ENCODE measurements at places on chromosomes 13 and 19.
A peak's percentile ranks its signal among the peaks of the same experiment; 100 is the strongest.

GRCh38 chr19:22814124-22814523 lies 18.0 kb upstream of the ZNF723 start:
- DNase-seq, result no peak

DNA sequence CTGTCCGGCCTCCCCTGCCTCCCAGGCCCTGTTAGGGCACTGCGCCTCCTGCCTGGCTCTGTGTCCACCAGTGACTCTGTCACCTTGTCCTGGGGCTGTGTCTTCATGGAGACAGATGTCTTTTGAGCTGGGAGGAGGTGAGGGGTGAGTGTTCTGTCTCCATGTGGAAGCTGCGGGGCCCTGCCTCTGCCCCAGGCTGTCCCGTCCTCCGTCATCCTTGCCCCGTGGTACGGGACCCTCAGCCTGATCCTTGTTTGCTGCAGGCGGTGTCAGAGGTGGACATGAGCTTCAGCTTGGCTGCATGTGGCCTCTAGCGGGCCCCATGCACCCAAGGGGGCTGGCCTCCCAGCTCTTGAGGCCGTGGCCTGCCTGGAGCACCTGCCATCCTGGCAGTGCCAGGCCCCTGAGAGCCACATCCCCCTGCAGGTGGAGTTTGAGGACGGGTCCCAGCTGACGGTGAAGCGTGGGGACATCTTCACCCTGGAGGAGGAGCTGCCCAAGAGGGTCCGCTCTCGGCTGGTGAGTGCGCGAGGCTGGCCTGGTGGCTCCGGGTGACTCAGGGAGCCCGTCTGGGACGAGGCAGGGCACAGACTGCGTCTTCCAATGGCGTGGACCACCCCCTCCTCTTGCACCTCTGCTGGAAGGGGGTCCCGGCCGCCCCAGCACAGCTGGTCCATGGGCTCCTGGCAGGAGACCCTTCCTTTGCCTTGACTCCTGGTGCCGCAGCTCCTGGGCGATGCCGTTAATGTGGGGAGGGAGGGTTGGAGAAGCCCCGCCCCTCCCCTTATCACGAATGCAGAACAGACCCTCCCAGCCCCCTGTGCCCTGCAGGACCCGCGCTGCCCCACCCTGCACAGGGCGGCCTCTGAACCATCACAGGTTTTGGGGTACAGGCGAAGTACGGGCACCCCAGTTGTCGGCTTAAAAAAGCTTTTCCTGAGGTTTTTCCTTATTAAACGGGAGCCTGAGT lies 181.3 kb downstream of the KDM4B start:
- peak; percentile 49 for DNase-seq

GRCh38 chr19:15549581-15549980 lies 41.3 kb downstream of the CYP4F22 start:
- no peak for DNase-seq

GRCh38 chr13:46372071-46372470 lies 15.0 kb downstream of the RUBCNL start:
- DNase-seq, result no peak

DNA sequence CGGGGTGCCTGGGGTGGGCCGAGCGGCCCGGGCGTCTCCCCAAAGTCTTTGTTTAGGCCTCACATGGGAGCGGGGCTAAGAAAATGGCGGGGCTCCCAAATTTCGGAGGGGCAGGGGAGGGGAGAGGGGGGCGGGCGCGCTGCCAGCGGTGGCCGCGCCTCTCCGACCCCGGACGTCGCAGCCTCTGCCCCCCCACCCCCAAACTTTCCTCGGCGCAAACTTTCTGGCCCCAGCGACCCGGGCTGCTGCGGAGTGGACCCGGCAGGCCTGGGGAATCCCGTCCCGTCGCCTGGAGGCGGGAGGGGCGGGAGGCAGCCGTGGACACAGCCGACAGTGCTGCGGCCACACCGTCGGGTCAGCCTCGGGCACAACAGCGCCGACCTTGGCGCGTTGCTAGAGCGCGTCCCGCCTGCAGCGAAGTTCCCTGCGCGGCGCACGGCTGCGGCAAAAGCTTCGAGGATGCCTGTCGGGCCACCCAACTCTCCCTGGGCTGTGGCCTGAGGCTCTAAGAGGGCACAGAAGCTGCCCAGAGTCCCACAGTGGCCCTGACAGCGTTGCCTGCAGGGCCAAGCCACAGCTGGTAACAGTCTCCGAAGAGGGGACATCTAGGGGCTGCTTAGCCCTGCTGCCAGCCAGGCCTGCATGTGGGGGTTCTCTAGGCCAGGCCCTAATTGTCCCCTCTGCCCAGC lies 1.3 kb downstream of the NFIX start:
- DNase-seq, result no peak

DNA sequence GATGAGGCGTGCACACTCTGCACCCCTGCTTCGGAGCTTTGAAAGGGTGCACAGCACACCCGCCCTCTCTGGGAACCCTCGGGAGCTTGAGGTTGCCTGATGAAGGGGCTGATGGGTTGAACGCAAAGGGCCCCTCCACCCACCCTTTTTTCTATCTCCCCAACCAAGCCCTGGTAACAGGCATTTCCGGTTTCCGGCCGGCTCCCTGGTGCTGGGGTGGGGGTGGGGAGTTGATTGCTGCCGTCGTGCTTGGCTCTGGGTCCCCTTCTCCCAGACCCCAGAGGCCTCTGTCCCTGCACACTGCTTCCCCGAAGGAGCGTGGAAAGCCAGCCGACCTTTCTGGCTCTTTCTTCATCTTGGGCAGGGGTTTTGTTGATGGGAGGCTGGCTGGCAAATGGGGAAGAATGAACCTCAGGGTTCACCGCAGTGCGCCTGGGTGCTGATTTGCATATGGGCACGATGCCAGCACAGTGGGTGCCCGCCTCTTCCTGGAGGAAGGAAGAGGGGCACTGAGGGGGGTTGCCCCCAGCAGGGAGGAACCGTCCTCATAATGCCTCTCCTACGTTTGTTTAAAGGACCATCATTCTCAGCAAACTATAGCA lies 29.1 kb downstream of the VAV1 start:
- peak; percentile 60 for DNase-seq

DNA sequence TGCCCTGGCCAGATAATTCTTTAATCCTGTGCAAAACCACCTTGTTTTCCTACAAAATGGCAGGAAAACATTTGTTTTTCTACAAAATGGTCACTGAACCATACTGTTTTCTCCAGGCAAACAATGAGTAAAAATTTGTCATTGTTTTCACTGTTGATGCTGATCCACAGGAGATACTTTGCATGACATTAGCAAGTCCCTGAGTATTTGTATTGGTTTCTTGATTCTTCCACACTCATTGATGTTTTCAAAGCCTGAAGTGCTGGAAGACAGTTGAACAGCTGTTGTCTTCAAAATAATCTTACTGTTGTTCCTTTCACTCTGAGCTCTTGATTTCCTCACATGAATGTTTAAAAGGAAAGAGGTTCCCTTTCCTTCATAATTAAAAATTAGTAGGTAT lies 123.1 kb upstream of the HTR2A start:
- DNase-seq, result no peak

- DNase-seq, result no peak
Observed at GRCh38 chr13:22091222-22091970, 420.5 kb downstream of the FGF9 start.

DNA sequence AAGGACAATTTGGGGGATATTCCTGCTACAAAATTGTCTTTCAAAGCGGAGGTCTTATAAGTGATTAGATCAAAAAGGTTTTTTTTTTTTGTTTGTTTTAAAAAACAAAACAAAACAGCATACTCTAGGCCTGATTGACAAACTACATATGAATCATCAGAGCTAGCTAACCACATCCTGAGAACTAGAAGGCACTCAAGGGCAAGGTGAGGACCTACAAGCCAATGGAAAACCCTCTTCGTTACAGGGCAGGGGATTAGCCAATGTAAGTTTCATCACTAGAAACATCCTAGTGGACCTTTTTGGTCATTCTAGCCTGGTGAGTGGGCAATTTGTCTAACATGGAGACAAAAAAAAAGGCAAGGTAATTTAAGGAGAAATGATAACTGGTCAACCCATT lies 428.6 kb downstream of the RFC3 start:
- DNase-seq, result no peak

- DNase-seq, result peak; percentile 93
Observed at GRCh38 chr19:45815481-45816216, 541 bp upstream of the RSPH6A start.

- peak; percentile 83 for DNase-seq
Observed at GRCh38 chr19:4987692-4988370, 18.9 kb downstream of the KDM4B start.

- no peak for DNase-seq
Observed at GRCh38 chr19:8639821-8640401, 9.5 kb downstream of the NFILZ start.

DNA sequence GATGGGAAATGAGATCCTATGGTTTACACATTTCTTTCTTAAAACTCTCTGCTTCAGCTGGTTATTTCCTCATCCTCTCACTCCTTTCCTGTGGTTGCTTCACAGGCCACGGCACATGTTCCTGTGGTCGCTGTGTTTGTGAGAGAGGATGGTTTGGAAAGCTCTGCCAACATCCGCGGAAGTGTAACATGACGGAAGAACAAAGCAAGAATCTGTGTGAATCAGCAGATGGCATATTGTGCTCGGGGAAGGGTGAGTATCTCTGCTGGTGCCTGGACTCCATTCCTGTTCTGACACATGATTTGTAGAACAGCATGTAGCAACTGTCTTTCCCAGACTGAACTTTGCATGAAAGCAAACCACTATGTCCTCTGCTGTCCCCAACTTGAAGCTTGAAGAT lies 254.2 kb downstream of the ITGBL1 start:
- no peak for DNase-seq

DNA sequence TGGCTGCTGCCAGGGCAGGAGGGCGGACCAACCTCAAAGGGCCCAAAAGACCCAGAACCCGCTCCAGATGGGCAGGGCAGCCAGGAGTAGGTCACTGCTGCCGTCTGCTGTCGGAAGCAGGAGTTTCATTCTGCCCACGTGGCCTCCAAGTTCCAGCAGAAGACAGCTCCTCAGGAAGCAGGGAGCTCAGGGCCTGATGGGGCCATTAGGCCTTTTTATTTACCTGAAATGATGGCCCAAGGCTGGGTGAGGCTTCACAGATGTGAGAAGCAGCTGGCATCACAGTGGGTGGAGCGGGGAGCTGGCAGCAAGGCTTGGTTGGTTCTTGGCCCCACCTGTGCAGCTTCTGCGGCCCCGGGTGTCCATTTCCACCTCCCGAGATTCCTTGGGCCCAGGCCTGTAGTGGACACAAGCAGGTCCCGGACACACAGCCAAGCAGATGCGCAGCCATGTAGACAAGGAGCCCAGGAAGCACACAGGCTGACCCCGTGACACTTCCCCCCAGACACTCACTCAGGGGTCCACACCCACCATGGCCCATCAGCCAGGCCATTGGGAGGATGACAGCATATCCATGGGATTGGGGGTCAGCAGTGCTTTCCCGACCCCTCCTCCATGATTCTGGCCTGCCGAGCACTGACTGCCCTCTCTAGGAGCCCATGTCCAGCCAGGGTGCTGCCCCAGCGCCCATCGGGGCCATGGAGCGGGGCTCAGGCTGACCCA lies 26.4 kb downstream of the C13orf46 start:
- no peak for DNase-seq

Measured in islet precursor cell (in vitro differentiated cells).